Heart left ventricle (tissue), 16 donors: ENCODE measurements at places on chromosomes 11 and 22. TPM values are rescaled to one million over a fixed set of nuclear protein-coding genes. Genes with fewer than 3 reads are reported as not detected.
A peak's percentile ranks its signal among the peaks of the same experiment; 100 is the strongest.

DNA sequence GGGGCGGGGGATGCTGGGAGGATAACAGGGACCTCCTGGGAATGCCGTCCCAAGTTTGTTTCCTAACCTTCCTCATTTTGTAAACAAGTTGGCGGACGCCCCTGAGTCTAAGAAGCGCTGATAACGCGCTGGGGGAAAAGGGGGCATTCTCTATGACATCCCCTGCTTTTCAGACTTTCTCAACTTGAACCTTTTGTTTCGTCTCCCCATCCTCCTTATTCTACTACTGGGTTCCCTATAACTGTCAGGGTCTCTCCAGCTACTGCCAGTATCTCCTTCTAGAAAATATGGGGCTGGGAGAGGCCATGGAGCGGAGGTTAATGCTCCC lies 654 bp downstream of the TMEM86A start:
- no peak for DNase-seq

- DNase-seq: peak; percentile 88
Measured at GRCh38 chr11:72836111-72836510, 21.9 kb downstream of the ATG16L2 start.

GRCh38 chr11:70568814-70569617 lies 170.7 kb downstream of the CTTN start:
- DNase-seq: peak; percentile 42

GRCh38 chr11:86678823-86679222 lies 6.4 kb upstream of the ME3 start:
- no peak for DNase-seq

UBQLNL gene
- total RNA-seq: 0.25 TPM

BBOX1 gene
- total RNA-seq: 0.18 TPM

NTM gene
- total RNA-seq: 1.1 TPM

GRCh38 chr11:84316866-84317555 lies 1030.8 kb upstream of the CCDC90B start:
- DNase-seq: no peak

CCND1 gene
- total RNA-seq: 243 TPM
